Glutamatergic neuron (in vitro differentiated cells): ENCODE measurements at places on chromosomes 3 and 15. TPM values are rescaled to one million over a fixed set of nuclear protein-coding genes. Genes with fewer than 3 reads are reported as not detected.

ADAMTS7 gene
- total RNA-seq = 181 TPM

DNA sequence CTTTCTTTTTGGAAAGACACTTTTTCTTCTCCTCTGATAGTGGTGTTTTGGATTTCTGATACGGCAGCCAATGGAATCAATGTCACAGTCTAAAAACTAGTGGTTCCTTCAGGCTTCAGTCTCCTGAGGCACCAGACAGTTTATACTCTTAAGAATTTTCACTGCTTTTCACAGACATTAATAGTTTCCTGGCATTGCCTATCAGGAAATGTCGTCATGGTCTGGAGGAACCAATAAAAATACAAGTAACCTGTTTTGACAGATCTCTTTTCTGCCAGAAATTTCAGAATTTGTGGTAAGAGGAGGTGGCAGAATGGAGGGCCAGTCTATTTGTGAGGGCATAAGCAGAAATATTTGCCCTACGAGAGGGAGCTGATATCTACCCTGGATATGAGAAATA is 44.8 kb downstream of the FILIP1L start:
- no peak for DNase-seq
- no peak overlapping the region for H3K27ac ChIP-seq
- no peak overlapping the region for H3K4me3 ChIP-seq
- H3K27me3 ChIP-seq = peaks cover 2% of the 10 kb centered on the region
- peaks cover 11% of the 10 kb centered on the region for H3K4me1 ChIP-seq
- no peaks in the 10 kb centered on the region for H3K36me3 ChIP-seq

DNA sequence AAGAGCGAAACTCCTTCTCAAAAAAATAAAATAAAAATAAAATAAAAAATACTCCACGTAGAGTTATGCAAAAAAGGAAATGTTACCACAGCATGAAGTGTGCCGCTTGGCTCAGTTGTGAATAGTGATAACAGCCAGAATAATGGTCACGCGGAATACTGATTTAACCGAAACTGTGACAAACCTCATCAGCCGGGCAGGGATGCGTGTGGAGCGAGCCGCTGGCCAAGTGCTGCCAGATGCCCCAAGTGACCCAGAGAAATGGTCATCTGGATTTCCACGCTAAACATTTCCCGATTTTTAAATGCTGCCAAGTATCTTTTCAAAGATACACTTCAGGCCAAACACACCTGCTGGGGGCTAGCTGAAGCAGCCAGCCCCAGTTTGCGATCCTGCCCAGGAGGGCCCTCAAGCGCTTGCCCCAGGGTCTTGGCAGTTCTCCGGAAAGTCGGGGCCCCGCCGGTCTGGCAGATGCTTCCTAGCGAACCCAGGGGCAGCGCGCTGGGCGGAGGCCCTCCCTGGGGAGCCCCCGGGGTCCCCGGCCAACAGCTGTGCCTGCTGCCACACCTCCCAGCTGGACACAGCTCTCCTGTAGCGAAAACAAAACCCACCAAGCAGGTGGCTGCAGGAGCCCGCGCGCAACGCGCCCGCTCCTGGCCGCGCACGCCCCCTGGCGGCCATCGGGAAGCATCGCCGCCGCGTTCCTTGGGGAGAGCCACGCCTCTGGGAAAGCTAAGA is 35.1 kb downstream of the CMTM6 start:
- H3K4me1 ChIP-seq = peaks cover 39% of the 10 kb centered on the region
- peak; percentile 91 for DNase-seq
- peaks cover 20% of the 10 kb centered on the region for H3K27me3 ChIP-seq
- peak overlapping the region; percentile 80 for H3K27ac ChIP-seq
- no peaks in the 10 kb centered on the region for H3K36me3 ChIP-seq

GRCh38 chr3:189132231-189132671 is 39.5 kb upstream of the TPRG1 start:
- no peaks in the 10 kb centered on the region for H3K4me1 ChIP-seq
- DNase-seq = no peak
- no peak overlapping the region for H3K4me3 ChIP-seq
- no peak overlapping the region for H3K27ac ChIP-seq
- no peaks in the 10 kb centered on the region for H3K36me3 ChIP-seq
- H3K27me3 ChIP-seq = no peaks in the 10 kb centered on the region
